Stimulated activated CD8-positive, alpha-beta memory T cell treated with anti-CD3 and anti-CD28 coated beads, Interleukin-4, amount 100 ng/mL, for 4 hours (primary cell): ENCODE measurements at places on chromosomes 2 and 18.

DNA sequence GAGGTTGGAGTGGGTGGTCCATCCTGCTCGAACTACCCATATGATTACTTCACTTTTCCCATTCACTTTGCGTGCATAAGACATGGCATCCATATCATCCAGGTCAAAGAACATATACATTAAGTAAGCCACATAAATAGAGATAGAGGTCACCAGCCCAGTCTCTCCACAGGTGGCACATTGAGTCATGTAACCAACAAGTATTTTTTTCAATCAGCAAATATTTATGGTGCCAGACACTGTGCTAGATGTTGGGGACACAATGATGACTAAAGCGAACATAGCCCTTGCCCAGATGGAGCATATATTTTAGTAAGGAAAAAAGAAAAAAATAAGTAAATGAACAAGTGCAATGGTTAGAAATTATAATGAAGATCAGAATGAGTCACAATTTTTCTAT, 83.6 kb upstream of the LCLAT1 start:
- DNase-seq: no peak

DNA sequence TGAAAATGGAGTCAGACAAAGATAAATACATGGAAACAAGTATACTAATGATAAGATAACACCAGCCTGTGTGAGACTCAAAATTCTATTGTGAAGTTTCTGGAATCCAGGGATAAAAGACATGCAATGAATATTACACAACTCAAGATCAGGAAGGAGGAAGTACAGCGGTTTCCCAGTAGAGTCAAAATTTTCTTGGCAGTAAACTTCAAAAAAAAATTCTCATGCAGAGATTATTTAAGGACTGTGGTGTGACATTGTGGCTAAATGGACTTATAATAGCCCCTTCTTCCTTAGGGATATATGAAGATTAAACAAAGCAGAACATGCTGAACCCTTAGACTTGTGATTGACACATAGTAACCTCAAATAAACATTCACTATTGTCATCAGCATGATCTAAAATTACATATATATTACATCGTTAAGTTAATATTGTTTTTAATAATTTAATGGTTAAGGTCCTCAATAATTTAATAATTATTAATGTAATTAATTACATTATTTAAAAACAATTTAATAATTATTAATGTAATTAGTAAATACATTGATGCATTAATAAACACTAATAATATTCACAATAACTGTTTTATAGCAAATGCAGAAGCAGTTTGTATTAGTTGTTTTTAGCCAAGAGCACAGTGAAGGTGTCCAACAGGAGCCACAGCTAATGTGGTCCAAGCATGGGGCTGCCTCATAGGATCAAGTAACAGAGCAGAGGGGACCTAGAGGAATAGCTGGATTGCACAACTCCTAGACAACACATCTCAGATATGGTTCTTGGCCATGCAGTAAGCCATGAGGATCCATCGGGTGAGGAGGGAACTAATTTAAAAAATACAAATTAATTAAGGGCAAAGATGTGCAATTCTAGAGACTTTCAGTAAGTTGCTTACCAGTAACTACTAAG, 77.3 kb downstream of the POLE4 start:
- no peak for DNase-seq

DNA sequence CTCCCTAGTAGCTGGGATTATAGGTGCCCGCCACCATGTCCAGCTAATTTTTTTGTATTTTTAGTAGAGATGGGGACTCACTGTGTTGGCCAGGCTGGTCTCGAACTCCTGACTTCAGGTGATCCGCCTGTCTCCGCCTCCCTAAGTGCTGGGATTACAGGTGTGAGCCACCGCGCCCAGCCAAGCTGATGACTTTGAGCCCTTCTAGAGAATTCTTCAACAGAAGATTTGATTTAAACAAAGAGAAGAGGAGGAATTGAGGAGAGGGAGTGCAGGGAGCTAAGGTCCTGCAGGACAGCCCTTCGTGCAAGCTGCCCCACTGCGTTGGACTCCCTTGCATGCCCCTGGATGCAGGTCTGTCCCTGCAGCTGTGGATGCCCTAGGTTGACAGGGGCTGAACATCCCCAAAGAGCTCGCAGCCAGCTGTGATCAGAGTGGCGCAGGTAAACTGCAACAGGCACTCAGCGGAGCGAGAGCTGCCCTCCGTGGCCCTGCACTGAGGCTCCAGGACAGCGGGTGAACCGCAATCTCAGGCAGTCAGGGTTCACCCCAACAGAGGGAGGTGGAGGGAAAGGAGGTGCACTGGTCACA, 13.7 kb downstream of the ADRA2B start:
- DNase-seq: no peak

DNA sequence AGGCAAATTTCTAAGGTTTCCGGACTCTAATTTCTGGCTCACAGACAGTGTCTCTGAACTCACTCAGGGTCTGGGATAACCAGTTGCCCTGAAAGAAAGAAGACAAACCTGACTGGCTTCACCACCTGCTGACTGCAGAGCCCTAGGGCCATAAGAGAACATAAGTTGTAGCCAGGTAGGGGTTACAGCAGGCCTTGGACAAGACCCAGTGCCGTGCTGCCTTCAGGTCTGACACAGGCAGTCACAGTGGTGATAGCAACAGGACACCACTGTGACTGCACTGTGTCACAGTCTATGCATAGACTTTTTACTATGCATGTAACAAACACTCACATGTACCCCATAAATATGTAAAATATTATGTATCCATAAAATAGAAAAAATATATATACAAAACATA, 508.5 kb downstream of the PID1 start:
- DNase-seq: no peak

DNA sequence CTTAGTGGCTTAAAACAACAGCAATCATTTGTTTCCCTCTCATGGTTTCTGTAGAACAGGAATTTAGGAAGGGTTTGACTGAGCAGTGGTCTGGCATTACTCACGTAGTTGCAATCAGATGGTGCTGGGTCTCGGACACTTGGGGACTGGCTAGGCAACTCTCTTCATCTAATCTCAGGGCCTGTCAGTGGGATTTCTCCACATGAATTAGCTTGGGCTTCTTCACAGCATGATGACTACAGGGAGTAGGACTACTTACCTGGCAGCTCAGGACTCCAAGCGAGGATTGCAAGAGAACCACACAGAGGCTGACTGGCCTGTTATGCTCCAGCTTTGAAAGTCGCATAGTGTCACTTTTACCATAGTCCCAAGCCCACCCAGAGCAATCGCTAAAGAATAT, 125.1 kb downstream of the TTC27 start:
- DNase-seq: no peak

GRCh38 chr2:46769809-46770208, 145.8 kb downstream of the MCFD2 start:
- no peak for DNase-seq

- DNase-seq: no peak
Observed at GRCh38 chr2:8414946-8415879, 266.6 kb upstream of the ID2 start.

- DNase-seq: no peak
Observed at GRCh38 chr2:65611488-65611887, 179.1 kb upstream of the SPRED2 start.

- DNase-seq: no peak
Observed at GRCh38 chr18:63058521-63058920, 261.0 kb downstream of the BCL2 start.

DNA sequence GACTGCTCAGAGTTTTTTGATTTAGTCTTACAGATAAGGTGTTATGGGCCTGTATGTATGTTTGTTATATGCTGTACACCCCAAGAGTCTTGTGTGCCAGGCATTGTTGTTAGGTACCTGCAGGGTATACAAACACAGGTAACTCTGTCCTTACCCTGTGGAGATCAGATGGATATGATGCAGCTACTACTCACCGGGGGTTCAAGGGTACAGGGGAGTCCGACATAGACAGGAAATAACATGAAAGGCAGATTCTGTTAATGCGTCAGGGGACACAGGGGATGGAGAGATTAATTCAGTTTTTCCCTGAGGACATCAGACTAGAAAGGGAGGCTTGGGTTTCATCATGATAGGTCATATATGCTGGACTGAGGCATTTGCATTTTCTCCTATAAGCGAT, 31.3 kb downstream of the TRAK2 start:
- DNase-seq: no peak

GRCh38 chr2:67340133-67341011, 56.8 kb upstream of the ETAA1 start:
- DNase-seq: no peak

- no peak for DNase-seq
Observed at GRCh38 chr2:134319596-134320254, 65.9 kb downstream of the MGAT5 start.

- no peak for DNase-seq
Observed at GRCh38 chr2:233798335-233799086, 20.4 kb downstream of the MROH2A start.

- DNase-seq: no peak
Observed at GRCh38 chr2:64770781-64771334, 117.1 kb upstream of the SERTAD2 start.

DNA sequence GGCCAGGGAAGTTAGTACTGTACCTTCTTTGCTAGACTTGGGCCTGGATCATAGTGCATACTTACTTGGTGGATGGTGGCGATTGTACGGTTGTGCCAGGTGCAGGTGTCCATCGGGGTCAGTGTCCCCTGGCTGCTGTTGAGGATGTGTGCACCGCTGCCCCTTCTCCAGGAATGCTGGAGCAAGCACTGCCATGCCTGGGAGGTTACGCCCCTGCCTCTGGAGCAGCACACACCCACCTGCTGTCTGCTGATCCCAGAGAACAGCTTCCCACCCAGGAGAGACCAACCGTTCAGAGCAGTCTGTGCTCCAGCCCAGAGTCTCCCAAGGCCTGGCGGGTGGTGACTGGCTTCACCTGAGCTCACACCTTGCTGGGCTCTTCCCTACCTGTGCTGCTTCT, 286.8 kb upstream of the HS6ST1 start:
- DNase-seq: no peak

DNA sequence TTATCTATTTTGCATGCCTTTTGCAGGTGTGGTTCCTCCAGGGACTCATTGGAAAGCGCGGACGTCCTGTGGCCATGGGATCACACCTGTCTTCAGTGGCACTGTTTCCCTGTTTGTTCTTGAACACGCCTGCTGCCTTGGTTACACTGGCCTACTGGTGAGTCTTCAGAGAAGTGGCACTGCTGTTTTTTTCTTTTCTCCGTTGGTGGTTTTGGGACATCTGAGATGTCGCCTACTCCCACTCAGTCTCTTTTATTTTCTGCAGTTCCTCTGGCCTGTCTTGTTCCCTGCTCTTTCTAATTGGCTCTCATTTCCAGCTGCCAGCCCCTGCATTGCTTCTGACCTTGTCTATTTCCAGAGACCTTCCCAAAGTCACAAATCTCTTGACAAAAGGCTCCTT, 35.7 kb upstream of the POU3F3 start:
- DNase-seq: no peak

DNA sequence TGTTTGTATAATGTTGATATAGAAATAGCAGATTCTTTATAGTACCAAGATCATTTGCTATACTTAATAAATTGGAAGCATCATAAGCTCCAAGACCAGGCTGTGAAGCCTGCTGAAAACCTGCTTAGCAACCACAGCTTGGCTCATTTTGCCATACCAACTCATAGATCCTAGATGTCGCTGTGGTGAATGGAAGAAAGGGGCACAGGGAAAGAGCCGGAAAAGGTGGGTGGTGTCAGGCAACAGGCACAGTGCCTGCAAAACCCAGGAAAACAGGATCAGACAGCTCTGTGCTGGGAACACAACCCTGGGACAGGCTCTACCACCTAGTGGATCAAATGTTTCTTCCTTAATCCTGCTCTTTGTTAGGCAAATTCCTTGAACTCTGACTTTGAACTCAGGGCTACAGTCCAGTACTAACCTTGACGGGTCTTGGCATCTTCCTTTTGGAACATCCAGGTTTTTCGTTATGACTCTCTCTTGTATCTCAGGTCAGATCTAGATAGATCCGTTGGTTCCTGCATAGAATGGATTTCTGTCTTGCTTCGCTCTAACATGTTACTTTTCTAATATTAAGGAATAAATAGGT, 31.6 kb downstream of the TWSG1 start:
- DNase-seq: no peak

DNA sequence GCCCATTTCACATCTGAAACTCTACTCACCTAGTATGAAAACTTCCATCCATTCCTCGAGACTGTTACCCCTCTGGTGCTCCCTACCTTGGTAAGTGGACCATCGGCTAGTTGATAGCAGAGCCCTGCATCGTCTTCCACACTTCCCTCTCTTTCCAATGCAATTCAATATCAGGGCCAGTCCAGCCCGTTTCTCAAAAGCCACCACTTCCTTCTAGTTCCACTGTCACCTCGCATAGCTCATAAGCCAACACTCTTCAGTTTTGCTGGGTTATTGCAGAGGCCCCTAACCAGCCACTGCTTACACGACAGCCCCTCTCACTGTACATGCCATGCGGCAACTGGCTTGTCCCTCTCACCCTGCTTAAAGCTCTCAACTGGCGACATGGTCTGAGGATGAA, 10.2 kb upstream of the ZNF407 start:
- DNase-seq: no peak

- DNase-seq: no peak
Observed at GRCh38 chr2:44016282-44016681, 20.5 kb upstream of the LRPPRC start.

- DNase-seq: no peak
Observed at GRCh38 chr18:63470751-63471150, 6.0 kb upstream of the SERPINB5 start.

DNA sequence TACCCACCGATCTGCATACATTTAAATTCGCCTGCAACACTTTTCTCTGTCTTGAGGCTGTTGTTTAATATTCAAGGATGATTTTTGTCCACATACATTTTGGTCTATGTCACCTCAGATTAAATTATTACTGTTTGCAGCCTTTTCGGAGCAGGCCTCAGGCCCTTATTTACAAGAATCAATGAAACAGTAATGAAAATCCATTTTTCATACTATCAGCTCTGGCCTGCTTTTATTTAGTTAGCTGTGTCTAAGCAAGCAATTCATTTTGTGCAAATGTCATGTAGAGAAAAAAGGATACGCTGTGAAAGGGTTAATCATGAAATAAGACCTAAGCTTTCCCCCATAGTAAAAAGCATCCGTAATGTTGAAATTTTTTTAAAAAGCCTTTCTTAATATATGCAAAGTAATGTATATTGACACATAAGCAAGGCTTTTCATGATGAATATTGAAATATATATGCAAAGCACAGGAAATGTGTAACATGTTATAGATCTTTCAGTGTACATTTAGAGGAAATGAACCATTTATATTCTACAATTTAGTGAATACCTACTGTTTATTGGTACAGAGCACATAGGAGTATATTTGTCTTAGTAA, 1135.3 kb upstream of the ZEB2 start:
- no peak for DNase-seq

DNA sequence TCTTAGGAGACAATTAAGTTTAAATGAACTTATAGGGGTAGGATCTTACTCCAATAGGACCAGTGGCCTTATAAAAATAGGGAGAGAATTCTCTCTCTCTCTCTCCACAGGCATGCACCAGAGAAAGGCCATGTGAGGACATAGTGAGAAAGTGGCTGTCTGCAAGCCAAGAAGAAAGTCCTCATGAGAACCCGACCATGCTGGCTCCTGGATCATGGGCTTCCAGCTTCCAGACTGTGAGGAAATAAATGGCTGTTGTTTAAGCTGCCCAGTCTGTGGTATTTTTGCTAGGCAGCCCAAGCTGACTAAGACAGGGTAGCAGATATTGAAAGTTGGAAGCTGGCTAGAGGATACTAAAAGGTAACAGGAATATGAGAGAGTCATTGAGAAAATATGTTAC, 454.0 kb downstream of the NBAS start:
- no peak for DNase-seq
